ENCODE measurements at places on chromosomes 6 and 20.

DNA sequence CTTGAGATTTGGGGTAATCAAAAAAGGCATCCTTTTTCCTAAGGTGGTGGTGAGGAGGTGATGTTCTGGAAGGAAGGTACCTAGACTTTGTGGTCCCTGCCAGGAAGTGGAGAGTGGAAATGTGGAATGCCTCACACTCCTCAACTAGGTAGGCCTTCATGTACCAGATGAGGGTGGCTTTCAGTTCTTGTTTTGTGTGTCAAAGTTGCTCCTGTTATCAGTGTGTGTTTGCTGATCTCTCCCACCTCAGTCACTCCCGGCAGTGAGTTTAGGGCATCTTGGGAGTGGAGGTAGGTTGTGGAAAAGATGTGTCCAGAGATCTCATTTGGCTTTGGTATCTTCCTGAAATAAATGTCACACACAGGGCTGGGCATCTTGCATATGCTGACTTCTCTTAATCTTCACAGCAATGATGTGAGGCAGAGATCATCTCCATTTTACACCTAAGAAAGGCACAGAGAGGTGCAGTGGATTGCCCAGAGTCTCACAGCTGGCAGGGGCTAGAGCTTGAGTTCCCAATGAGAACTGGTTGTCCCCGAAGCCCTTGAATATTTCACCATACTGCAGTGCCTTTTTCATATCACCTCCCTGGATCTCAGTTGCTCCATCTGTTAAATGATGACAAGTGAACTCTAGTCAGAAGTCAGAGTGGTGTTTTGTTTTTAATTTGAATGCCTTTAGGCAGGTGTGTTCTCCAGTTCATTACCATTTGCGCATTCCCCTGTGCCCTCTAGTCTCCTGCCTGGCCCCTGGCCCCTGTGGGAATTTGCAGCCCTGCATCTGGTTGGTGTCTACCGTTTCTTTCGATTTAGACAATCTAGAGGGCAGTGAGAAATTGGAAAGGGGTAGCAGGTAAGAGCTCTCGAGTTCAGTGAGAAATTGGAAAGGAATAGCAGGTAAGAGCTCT lies 2.9 kb downstream of the PKIG start:
- no peak for DNase-seq

DNA sequence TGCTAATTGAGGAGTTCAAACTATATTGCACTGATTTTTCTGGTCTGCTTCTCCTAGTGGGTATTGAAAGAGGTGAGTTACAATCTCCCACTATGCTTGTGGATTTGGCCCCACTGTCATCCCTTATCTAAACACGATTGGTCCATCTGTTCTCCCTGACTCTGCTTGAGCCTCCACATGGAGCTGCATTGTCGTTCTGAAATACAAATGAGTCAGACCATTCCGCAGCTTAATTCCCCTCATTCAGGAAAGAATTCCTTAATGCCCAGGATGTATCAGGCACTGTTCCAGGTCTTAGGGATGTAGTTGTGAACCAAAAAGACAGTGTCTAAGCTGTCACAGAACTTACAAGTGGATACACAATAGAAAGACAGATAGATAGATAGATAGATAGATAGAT lies 461.9 kb downstream of the QKI start:
- DNase-seq, result no peak

GRCh38 chr6:75065523-75065922 lies 140.3 kb downstream of the COL12A1 start:
- no peak for DNase-seq

GRCh38 chr6:140486450-140487361 lies 1112.3 kb upstream of the CITED2 start:
- no peak for DNase-seq

GRCh38 chr6:106519460-106520394 lies 109.6 kb downstream of the RTN4IP1 start:
- DNase-seq, result no peak
